Fibroblast of the conjunctiva (primary cell): ENCODE measurements at places on chromosomes 6 and 20.

GRCh38 chr6:166166314-166167257 lies 1.1 kb downstream of the TBXT start:
- DNase-seq = no peak

DNA sequence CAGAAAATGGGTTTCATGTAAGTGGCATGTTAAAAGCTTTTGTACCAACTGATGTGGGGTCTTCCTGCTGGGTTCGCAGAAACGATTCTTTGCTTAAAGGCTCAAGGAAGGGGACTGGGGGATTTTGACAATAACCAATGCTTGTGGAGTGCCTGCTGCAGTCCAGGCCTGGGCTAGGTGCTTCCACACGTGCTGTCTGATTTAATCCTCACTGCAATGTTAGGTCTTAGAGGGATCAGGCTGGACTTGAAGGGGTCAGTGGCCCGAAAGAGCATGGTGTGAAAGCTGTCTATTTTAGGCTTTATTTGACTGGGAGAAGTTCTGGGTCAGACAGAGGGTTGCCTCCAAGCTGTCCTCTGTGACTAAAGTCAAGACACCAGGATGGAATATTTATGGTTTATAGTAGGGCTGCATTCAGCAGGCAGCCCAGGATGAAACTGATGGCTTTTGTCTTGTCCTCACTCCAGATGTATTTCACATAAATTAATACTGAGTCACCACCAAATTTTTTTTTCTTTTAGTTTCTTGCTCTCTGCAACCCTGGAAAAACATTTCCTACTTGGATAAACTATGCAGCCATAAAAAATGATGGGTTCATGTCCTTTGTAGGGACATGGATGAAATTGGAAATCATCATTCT lies 219.1 kb downstream of the ZMYND8 start:
- DNase-seq = no peak

- DNase-seq = no peak
Observed at GRCh38 chr6:113813142-113813541, 44.0 kb upstream of the MARCKS start.

GRCh38 chr6:13934721-13935120 lies 10.0 kb downstream of the RNF182 start:
- DNase-seq = no peak

GRCh38 chr20:32251470-32251869 lies 26.0 kb upstream of the KIF3B start:
- DNase-seq = no peak

- DNase-seq = no peak
Observed at GRCh38 chr6:68677058-68677457, 42.0 kb downstream of the ADGRB3 start.

GRCh38 chr20:49690899-49691620 lies 22.6 kb downstream of the B4GALT5 start:
- DNase-seq = peak; percentile 41

DNA sequence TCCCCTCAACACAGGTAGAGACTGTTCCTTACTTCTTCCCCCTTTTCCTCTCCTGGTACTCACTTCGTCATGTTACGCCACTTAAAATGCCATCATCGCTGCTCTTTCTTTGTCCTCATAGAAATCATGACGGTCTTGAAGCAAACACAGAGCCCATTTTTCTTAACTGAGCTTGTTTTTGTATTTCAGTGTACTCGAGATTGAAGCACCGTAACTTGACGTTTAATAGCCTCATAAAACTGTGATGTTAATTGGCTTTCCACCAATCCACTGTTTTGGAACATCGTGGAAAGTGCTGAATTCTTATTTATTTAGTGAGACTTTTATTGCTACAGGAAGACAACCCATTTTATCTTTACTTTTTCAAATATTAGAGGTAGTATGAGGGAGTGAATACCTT lies 38.7 kb downstream of the DUSP22 start:
- DNase-seq = no peak

DNA sequence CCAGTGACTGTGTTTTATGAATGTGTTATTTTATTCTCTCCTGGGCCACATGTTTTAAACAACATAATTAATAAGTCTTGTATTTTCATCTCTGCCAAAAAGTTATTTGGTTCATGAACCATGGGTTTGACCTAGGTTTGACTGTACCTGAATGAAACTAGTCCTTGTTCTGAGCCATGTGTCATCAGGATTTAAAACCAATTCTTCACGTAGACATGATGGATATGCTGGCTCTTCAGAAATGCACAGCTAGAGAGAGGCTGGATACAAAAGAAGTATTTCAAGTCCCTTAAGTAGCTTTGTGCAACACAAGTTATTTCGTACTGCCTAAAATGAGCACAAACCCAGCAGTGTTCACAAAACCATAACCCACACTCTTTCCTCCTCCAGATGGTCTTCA lies 116.1 kb downstream of the IBTK start:
- DNase-seq = no peak

DNA sequence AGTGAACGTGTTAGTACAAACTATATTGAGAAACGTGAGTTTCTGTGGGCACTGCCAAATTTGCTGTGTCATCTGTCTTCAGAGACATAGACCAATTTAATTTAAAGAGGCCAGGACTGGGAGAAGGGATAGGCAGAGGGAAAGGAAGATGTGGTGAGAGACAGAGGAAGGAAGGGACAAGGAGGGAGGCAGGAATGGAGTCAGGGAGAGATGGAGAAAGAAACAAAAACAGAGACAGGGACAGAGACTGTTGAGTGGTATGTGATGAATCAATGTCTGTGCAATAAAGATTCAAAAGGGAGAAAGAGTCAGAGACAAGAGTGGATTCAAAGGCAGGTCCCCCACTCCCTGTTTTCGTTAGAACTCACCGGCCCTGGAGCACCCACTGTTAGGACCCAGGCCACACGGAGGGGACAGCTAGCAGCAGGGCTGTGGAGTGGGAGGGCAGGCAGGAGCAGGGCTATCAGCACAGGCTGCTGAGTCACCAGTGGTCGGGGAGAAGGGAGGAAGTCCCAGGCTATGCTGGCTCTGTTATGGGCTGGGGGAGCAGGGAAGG lies 51.6 kb upstream of the CHD6 start:
- DNase-seq = no peak

- DNase-seq = no peak
Observed at GRCh38 chr6:7241709-7242645, 71.0 kb downstream of the SSR1 start.

DNA sequence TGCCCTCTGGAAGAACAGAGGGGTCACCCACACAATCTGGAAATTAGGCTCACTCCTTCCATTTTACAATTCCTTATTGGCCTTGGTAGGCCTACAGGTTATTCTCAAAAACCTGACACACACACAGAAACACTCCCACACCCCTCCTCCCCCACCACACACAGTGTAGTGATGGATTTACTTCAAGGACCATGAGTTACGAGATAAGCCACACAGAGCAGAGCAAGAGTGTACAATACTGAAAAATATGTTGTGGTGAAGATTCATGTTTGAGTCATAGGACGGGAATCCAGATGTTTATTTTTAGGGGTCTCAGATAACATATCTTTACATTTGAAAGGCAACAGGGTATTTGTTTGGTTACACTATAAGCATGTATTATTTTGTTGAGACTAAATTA lies 291.9 kb downstream of the PLCB1 start:
- no peak for DNase-seq

- DNase-seq = no peak
Observed at GRCh38 chr6:22838345-22838744, 269.0 kb downstream of the HDGFL1 start.
